ENCODE measurements at places on chromosomes 2 and 18. TPM values are rescaled to one million over a fixed set of nuclear protein-coding genes. Genes with fewer than 3 reads are reported as not detected.

- no peak overlapping the region for H3K4me3 ChIP-seq
- DNase-seq, result no peak
- H3K27ac ChIP-seq, result no peak overlapping the region
- no peaks in the 10 kb centered on the region for H3K36me3 ChIP-seq
- no peaks in the 10 kb centered on the region for H3K27me3 ChIP-seq
Observed at GRCh38 chr2:142536492-142536891, 341.0 kb upstream of the KYNU start.

DNA sequence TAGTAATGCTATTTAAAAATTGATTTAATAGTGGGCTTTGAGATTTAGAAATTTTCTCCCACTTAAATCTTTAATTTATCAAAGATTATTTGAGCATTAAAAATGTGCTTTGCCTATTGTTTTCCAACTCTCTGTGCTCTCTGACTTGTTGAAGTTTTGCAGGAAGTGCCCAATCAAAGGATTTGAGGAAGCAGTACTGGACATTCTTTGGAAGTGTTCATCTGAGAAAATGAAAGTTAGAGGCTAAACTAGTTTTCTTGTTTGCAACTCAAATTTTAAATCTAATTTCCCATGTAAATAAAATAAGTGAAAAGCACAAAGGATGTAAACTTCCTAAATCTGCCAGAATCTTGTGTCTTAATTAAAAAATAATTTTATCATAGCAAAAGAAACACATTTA is 89.1 kb downstream of the CAMKMT start:
- H3K4me1 ChIP-seq, result no peaks in the 10 kb centered on the region
- H3K36me3 ChIP-seq, result no peaks in the 10 kb centered on the region
- no peak for DNase-seq
- no peak overlapping the region for H3K27ac ChIP-seq
- no peak overlapping the region for H3K4me3 ChIP-seq
- H3K27me3 ChIP-seq, result no peaks in the 10 kb centered on the region

GRCh38 chr2:230980468-230980867 is 15.5 kb upstream of the SPATA3 start:
- H3K4me1 ChIP-seq, result no peaks in the 10 kb centered on the region
- no peaks in the 10 kb centered on the region for H3K36me3 ChIP-seq

GRCh38 chr2:219671279-219671678 is 43.8 kb downstream of the SLC4A3 start:
- no peaks in the 10 kb centered on the region for H3K27me3 ChIP-seq
- peaks cover 9% of the 10 kb centered on the region for H3K4me1 ChIP-seq
- no peak overlapping the region for H3K4me3 ChIP-seq
- no peak overlapping the region for H3K27ac ChIP-seq

DNA sequence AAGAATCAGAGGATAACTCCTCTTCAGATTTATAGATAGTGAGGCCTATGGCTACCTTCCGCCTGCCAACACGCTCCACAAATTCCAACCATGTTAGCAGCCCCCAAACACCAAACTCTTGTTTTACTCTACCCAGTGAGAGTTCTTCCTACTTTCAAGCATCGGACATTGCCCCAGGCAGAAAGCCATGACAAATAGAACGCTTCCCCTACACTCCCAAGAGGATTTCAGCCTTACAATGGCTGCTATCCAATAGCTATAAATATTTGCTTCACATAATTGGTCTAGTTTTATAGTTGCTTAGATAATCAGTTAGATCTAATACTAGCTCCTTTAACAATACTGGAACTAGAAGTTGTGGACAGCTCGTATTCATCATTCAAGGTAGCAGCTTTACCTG is 503.4 kb upstream of the VRK2 start:
- H3K36me3 ChIP-seq, result no peaks in the 10 kb centered on the region
- H3K4me3 ChIP-seq, result no peak overlapping the region
- DNase-seq, result no peak

PSTPIP2 gene
- polyA plus RNA-seq, result 15.4 TPM

ARHGAP15 gene
- 0.21 TPM for polyA plus RNA-seq

GREB1 gene
- polyA plus RNA-seq, result 0.13 TPM

SKA1 gene
- 1.1 TPM for polyA plus RNA-seq

RNU2-63P gene
- polyA plus RNA-seq, result 2.4 TPM
